ENCODE measurements at places on chromosomes 6 and 20.
A peak's percentile ranks its signal among the peaks of the same experiment; 100 is the strongest.

DNA sequence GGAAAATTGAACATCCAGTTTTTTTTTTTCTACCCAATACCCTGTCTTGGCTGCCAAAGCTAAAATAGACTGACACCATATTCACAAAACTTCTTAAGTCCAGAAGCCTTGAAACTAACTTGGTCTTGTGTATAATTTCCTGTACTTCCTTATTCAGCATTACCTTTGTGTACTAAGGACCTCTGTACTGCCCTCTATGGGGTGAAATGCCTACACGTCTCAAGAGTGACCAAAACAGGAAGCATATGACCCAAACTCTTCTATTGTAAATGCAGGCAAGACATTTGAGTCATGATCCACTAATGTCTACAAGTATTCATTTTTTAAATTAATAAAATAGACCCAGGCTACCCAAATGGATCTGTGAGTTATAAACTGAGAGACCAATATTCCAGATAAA lies 50.4 kb downstream of the HMGCLL1 start:
- peak; percentile 65 for DNase-seq

GRCh38 chr20:7523288-7523687 lies 417.0 kb downstream of the HAO1 start:
- peak; percentile 45 for DNase-seq

DNA sequence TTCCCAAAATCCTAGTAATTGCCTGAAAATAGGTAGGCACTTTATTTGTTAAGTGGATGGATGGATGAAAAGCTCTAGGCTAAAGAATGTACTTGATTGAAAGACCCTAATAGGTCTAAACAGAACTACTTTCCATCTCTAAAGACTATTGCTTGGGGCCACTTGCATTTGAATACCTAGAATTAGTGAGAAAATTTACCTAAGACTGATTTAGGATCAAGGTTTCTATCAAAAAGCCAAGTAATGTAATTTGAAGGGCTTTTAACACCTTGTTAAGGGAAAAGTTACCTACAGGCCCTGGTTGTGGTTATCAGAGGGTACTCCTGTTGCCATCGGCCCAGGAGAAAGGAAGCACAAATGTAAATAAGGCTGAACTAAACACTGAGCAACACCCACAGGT lies 580.7 kb downstream of the LMBRD1 start:
- no peak for DNase-seq

- no peak for DNase-seq
Measured at GRCh38 chr6:34396518-34396917, 4.0 kb upstream of the NUDT3 start.

DNA sequence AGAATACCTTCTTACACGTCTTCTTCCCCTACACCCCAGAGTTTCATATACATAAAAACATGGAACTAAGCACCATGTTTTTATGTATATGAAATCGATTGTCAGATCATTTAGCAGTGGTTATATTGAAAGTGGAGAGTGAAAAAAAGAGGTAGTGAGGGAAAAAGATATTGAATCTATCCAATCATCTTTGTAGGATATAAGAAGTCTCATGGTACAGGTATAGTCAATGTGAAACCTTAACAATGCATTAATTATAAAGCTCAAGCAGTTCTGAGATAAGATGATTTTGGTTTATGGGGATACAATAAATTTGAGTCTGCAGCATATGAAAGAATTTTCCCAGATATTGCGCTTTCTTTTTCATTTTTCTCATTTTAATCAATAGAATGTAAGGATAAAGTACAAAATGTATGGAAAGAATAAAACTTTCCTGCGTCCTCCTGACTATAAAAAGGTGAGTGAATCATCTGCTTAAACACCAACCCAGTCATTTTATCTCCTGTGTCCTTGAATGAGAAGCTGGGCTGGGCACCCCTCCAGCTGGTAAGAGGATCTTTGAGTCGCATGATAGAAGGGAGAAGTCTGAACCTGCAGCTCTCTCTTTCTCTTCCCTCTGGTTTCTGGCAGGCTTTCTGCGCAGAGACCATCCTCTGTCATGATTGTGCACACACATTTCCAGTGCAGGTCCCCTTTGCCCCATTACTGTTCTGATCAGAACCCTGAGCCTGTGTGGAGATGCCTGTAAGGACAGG lies 28.1 kb upstream of the AKIRIN2 start:
- DNase-seq: no peak

- no peak for DNase-seq
Measured at GRCh38 chr6:87922947-87923330, 124.7 kb upstream of the SPACA1 start.

GRCh38 chr6:127522714-127523113 lies 3.6 kb upstream of the MTCL3 start:
- DNase-seq: no peak

DNA sequence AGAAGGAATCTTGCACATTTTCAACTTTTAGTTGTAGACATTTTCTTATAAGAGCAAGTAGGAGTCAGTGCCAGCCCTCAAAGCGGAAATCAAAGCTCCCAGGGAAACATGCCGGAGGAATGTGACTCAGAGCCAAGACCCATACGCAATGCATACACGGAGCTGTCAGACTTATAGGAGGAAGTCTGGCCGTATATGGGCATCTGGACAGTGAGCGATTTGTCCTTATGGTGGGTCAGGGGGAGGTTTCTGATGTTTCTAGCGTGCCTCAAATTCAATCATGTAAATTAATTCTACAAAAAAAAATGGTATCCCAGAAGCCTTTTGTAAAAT lies 3.6 kb upstream of the CCN2 start:
- DNase-seq: peak; percentile 97

GRCh38 chr20:31851240-31851955 lies 6.0 kb upstream of the FOXS1 start:
- no peak for DNase-seq

DNA sequence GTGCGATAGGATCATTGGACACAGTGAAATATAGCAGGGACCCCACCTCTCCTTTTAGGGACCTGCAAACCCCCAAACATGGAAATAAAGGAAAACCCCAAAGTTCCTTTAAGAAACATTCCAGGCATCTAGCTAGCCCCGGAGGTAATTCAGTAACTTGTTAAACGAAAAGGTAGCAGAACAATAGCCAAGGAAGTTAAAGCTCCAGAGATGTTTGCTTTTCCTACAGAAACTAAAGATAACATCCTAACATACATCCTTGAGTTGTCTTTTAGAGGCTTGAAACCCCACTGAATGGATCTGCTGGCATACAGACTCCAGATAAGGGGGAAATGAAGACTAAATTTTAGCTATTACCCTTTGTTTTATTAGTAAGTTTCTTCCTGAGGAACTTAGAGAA lies 51.0 kb downstream of the FAM184A start:
- DNase-seq: no peak

GRCh38 chr6:56279331-56280080 lies 32.1 kb upstream of the COL21A1 start:
- DNase-seq: peak; percentile 19

GRCh38 chr6:87210979-87211378 lies 55.6 kb downstream of the ZNF292 start:
- no peak for DNase-seq

DNA sequence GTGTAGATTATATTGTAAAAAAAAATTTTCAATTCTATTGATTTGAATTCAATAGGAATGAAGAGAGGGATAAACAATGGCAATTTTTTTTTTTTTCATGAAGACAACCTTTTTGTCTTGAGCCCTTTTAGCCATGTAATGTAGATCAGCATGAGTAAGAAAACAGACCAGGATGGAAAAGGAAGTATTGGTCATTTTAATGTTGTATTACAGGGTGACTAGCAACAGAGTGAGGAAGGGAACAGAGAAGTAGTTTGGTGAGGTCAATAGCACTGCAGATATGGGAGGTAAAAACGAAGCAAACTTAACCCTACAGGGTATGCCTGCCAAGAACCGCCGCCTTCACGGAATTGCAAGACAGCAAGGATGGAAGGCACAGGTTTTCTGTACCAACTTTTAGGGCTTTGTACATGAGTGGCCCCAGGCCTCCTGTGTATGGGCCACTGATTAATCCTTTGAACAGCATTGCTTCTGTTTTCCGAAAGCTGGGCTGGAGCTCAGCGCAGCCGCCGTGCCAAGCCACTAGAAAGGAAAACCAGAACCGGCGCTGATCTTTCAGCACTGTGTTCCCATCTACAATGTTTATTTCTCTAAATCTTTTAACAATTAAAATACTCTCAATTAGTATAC lies 383.7 kb downstream of the CENPW start:
- no peak for DNase-seq
